ENCODE measurements at places on chromosomes 4 and X. TPM values are rescaled to one million over a fixed set of nuclear protein-coding genes. Genes with fewer than 3 reads are reported as not detected.

DNA sequence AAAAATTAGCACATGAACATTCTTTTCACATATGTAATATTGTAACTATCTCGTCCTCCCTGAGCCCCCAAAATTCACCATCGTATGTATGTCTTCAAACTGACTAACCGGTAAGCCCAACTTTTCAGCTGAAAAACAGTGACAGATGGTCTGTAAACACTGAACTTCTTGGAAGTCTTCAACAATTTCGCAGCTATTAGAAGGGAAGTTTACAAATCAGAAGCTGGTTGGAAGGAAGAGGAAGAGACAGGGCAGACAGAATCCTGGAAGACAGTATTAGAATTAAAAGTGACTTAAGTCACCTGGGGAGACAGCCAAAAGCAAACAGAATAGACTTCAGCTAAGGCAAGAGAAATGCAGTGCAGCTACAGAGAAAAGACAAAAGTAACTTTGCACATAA is 858.4 kb downstream of the ADGRL3 start:
- no peak overlapping the region for H3K27ac ChIP-seq
- H3K4me3 ChIP-seq: no peak overlapping the region
- no peaks in the 10 kb centered on the region for H3K4me1 ChIP-seq
- H3K27me3 ChIP-seq: no peaks in the 10 kb centered on the region
- DNase-seq: no peak

GLRA3 gene
- total RNA-seq: not detected

SERTM2 gene
- total RNA-seq: not detected

DNA sequence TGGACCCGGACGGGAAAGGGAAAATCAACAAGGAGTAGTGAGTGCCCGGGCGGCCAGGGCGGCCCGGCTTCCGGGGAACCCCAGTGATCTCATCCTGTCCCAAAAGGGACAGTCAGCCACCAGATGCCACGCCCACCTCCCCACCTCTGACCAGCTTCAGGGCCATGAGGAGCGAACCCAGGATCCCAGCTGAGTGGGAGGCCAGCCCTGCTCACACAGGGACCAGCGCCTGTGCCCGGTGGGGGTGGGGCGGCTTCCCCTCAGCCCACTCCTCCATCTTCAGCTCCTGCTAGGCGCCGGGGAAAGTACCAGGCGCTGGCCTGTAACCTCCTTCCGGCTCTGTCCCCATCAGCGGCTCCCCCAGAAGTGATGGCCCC is 6.2 kb downstream of the MYL5 start:
- peak overlapping the region; percentile 70 for H3K27ac ChIP-seq
- no peaks in the 10 kb centered on the region for H3K36me3 ChIP-seq
- H3K4me1 ChIP-seq: peaks cover 13% of the 10 kb centered on the region

DNA sequence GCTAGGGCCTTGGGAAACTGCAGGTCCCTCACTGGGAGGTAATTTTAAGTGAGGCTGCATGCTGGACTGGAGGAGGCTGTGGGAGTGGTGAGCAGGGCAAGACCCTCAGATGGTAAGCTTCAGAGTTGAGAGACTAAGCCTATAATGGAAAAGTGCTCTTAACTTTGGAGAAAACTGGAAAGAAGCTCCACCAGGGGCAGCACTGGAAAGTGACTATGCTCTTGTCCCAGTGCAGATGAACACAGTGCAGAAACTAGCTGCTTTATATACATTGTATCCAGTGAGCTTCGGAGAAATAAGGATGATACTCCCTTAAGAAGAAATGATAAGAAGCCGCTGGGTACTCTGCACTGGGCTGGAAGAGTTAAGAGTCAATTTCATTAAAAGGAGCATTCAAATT is 3.2 kb upstream of the MAGEB2 start:
- H3K27me3 ChIP-seq: peaks cover 1% of the 10 kb centered on the region
- H3K27ac ChIP-seq: no peak overlapping the region
- no peaks in the 10 kb centered on the region for H3K4me1 ChIP-seq

PNMA3 gene
- total RNA-seq: 9.4 TPM

DNA sequence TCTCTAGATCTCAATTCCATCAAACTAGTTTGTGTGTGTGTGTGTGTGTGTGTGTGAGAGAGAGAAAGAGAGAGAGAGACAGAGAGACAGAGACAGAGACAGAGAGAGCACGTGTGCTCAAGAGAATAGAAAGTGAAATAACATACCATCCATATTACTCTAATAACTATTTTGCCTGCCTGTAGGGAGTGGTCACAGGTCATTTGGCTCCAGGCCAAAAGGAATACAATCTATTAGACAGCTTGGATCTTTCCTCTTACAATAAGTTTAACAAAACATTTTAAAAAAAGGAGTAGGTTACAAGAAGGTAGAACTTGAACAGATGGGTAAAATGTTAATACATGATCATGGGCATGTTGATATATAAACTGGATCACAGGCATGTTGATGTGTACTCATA is 76.2 kb downstream of the COL4A6 start:
- no peaks in the 10 kb centered on the region for H3K27me3 ChIP-seq
- no peaks in the 10 kb centered on the region for H3K36me3 ChIP-seq
- no peak overlapping the region for H3K27ac ChIP-seq
- no peaks in the 10 kb centered on the region for H3K4me1 ChIP-seq

DNA sequence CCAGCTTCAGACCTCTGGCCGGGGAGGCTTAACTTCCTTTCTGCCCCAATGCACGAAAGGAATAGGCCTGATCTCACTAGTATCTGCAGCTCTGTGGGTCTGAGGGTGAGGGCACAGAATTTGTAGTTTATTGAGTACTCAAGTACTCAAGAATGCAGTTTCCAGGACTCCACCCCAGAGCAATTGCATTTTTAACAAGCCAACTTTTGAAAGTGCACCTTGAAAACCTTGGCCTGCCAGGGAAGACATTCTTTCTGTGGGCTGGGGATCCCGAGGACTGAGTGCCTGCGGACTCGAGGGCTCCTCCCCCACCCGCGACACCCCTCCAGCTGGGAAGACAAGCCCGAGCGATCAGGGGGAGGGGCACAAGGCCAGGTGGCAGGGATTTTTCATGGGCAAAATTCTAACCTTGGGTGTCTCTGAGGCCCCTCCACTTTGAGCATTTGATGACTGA is 22.4 kb downstream of the RS1 start:
- H3K4me3 ChIP-seq: no peak overlapping the region
- no peak overlapping the region for H3K27ac ChIP-seq
- no peaks in the 10 kb centered on the region for H3K4me1 ChIP-seq
- peaks cover 2% of the 10 kb centered on the region for H3K36me3 ChIP-seq

GIMD1 gene
- total RNA-seq: not detected

LIMCH1 gene
- not detected for total RNA-seq

DNA sequence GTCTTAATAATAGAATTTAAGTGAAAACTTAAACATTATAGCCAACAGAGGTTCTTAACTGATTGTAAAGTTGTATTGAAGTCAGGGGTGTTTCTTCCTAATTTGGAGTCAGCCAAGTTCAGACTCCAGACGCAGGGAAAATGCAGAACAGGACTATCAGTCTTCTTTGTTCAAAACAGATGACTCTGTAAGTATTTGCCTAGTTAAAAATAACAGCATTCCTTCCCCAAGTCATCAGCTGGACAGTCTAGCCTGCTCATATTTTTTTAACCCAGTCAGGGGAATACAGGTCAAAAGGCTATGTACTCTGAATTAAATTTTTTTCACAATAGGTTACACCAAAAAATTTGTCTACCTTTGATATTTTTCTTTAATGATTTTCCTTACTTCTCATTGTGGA is 73.8 kb upstream of the DCLK2 start:
- no peaks in the 10 kb centered on the region for H3K36me3 ChIP-seq
- no peak overlapping the region for H3K4me3 ChIP-seq
- peaks cover 4% of the 10 kb centered on the region for H3K27me3 ChIP-seq
- no peak overlapping the region for H3K27ac ChIP-seq
- no peak for DNase-seq

GRCh38 chr4:147085781-147086180 is 140.1 kb upstream of the TTC29 start:
- H3K4me1 ChIP-seq: no peaks in the 10 kb centered on the region
- H3K27ac ChIP-seq: no peak overlapping the region
- H3K27me3 ChIP-seq: peaks cover 37% of the 10 kb centered on the region
- no peak overlapping the region for H3K4me3 ChIP-seq

DNA sequence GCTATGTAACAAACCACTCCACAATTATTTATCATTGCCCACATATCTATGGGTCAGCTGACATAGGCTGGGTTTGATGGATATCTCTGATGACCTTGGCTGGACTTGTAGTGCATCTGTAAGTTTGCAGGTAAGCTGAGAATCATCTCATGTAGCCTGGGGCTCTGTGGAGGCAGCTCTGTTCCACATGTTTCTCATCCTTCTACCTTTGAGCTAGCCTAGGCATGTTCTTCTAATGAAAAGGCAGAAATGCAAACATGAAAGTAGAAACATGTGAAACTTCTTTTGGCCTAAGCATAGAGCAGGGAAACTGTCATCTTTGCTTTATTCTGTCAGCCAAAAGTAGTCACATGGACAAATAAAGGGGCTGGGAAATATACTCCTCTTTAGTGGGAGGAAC is 18.2 kb downstream of the MRPL1 start:
- H3K4me3 ChIP-seq: no peak overlapping the region
- DNase-seq: no peak
- H3K36me3 ChIP-seq: peaks cover 22% of the 10 kb centered on the region
- peak overlapping the region; percentile 15 for H3K27ac ChIP-seq

GRCh38 chr4:70225824-70226223 is at the start of gene FDCSP:
TSS of gene FDCSP (plus strand) at chr4:70226124. CDS start at chr4:70231195, 5,071 bp downstream.
- no peak for DNase-seq
- H3K4me1 ChIP-seq: no peaks in the 10 kb centered on the region
- H3K27ac ChIP-seq: no peak within 1 kb of the TSS
- no peaks in the 10 kb centered on the region for H3K27me3 ChIP-seq
- no peak within 1 kb of the TSS for H3K4me3 ChIP-seq
- H3K36me3 ChIP-seq: no peaks in the 10 kb centered on the region

ENPP6 gene
- total RNA-seq: not detected

All from naive thymus-derived CD8-positive, alpha-beta T cell (primary cell).